Esophagus squamous epithelium (tissue), 5 donors: ENCODE measurements at places on chromosomes 7 and 10.

DNA sequence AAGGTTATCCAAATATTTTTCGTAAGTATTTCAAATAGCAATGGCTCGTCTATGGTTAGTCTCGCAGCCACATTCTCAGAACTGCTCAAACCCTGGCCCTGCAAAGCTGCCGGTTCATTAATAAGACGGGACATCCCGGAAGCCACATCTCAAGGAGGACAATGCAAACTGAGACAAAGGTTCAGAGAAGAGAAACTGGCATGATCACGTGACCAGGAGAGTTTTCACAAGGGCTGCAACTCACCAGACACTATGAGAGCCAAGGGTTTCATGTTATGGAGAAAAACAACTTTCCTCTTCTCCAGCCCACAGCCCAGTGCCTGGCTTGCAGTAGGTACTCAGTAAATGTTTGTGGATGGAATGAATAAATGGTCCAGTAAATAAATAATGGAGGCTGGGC is 5.0 kb upstream of the HSPA12A start:
- no peak for DNase-seq

DNA sequence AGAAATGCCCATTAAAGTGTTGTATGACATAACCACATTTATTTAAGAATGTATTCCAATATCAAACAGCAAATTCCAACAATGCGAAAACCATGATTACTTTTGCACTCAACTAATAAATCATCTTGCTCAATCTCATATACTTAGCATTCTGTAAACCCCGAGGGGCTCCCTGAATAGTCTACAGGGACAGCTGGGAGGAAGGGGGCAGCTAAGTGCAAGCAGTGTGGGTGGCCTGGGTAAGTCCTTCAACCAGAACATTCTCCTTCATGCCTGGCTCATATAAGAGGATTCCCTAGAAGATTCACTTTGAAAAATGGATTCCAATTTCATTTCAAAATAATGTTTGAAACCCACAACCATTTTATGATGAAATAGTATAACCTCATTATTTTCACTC is 355.5 kb downstream of the CDC14C start:
- no peak for DNase-seq

GRCh38 chr10:45144326-45145070 is 143.8 kb downstream of the ZNF22 start:
- DNase-seq = no peak

- no peak for DNase-seq
Measured at GRCh38 chr10:122749886-122750285, 50.2 kb upstream of the C10orf120 start.

GRCh38 chr7:44306606-44307005 is 18.8 kb downstream of the CAMK2B start:
- DNase-seq = no peak

DNA sequence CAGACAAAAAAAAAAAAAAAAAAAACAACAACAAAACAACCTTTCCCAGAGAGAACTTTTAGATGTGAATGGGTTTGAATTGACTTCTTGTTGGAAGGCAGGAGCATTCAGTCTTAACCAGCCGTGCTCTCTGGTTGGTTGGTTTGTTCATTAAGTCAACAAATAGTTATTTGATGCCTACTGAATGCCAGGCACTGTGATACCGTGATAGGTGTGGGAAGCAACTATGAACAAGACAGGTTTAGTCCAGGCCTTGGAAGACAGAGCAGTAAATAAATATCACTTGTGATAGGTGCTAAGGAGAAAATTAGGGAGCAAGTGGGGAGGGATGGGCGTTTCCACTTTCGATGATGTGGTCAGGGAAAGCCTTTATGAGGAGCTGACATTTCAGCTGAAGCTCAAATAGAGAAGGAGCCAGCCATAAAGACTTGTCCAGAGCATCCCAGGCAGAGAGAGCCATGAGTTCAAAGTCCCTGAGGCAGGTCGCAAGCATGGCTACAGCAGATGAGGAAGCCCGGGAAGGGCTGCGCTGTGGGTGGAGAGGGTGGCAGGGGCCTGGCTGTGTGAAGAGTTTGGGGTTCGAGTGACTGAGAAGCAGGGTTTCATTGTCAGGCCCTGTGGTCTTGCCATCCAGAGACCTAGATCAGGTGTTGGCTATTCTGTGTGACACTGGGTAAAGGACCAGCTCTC is 8.0 kb downstream of the TSPAN15 start:
- DNase-seq = no peak

DNA sequence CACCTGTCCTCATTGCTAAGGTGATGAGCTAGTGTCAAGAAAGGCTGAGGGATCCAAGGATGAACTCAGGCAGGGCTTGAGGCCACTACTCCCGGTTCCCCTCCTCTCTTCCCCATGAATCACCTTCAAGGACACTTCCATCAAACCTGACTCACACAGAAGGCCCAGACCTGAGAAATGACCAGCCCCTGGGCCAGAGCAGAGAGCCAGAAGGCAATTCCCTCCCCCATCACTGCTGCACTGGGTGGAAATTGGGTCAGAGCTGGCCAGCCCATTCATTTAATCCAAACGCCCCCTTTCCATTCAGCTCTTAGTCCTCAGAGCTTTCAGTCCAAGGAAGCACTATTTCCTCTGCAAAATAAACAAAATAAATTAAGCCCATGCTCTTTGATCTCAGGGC is 182.0 kb downstream of the KCNMA1 start:
- DNase-seq = no peak

GRCh38 chr10:45371560-45371959 is 2.5 kb upstream of the ALOX5 start:
- no peak for DNase-seq

- DNase-seq = no peak
Measured at GRCh38 chr7:138257459-138258196, 181.4 kb downstream of the AKR1D1 start.

DNA sequence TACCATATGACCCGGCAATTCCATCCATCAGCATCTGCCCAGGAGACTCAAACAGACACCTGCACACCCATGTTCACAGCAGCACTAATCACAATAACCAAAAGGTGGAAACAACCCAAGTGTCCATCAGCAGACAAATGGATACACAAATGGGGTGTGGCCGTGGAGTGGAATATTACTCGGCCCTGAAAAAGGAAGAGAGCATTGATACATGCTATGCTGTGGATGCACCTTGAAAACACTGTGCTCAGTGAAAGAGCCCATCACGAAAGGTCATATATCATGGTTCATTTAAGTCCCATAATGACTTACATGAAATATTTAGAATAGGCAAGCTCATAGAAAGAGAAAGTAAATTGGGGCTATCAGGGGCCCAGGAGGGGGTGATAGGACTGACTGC is 57.5 kb upstream of the DNAAF5 start:
- DNase-seq = no peak

GRCh38 chr7:74066626-74067025 is 17.0 kb upstream of the LIMK1 start:
- no peak for DNase-seq

GRCh38 chr10:129101232-129101980 is 365.6 kb upstream of the MGMT start:
- no peak for DNase-seq

DNA sequence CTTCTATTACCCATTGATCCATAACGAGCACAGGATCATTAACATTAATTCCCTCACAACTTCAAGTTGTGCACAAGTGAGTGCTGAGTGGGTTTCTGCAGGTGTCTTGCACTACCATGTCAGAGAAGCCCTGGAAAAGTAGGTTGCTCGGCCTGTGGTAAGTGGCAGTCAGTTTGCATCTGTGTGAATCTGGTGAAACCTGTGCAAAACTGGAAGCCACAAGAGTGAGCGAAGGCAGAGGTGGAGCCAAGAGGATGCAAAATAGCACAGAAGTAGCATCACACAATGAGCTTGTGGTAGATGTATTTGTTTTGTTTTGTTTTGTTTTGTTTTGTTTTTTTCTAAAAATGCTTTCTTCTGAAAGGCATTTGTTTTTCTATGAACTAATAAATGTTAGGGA is 181.5 kb downstream of the THSD7A start:
- DNase-seq = no peak

- no peak for DNase-seq
Measured at GRCh38 chr7:143145-143751, 49.1 kb upstream of the FAM20C start.

GRCh38 chr7:129919492-129919891 is 33.3 kb downstream of the UBE2H start:
- DNase-seq = no peak

- no peak for DNase-seq
Measured at GRCh38 chr7:132347858-132348257, 228.4 kb downstream of the PLXNA4 start.

- no peak for DNase-seq
Measured at GRCh38 chr7:28069807-28070206, 110.8 kb downstream of the JAZF1 start.

DNA sequence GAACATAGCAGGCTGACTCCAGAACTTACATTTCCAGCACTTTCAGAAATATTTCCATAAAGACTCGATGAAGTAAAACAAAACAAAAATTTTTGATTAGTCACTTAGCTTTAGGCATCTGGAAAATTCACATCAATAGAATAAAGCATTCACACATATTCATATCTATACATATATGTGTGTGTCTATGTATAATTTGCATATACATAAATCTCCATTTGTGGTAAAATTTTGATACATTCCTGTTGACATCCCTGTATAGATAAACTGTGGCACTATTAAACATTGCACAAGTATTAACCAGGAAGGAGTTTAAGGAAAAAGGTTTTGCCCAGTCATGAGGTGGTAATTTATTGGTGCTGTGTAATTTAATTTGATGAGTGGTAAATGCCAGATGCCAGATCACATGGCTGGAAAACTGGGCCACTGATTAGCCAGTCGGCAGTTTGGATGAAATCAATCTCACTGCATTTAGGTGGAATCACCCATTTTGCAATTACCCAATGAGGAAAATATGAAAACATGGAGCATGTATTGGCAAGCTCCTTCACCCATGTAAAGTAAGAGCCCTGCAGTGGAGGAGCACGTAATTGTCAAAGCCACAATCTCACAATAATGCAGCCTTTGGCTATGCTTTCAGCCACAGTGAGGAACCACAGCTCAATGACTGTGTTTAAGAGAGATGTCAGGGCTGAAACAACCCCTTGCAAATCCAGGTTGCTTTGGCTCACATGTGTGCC is 294.6 kb downstream of the RNLS start:
- DNase-seq = no peak

DNA sequence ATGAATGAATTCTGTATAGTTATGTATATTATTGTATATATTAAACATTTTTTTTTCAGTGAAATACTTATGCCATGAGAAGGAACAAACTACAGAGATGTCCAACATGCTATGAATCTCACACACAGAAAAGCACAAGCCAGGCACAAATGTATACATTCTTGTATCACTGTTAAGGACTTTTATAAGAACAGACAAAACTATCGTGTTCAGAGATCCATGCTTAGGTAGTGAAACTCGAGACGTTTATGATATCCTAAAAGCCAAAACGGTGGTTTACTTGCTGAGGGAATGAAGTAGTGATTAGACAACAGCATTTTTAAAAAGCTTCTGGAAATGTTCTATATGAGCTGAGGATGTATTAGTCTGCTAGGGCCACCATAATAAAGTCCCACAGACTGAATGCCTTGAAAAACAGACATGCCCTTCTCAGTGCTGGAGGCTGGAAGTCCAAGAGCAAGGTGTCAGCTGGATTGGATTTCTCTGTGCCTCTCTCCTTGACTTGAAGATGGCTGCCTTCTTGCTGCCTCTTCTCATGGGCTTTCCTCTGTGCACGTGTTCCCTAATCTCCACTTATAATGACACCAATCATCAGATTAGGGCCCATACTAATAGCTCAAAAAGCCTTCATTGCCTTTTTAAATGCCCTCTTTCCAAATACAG is 4.3 kb downstream of the MKI67 start:
- DNase-seq = no peak

DNA sequence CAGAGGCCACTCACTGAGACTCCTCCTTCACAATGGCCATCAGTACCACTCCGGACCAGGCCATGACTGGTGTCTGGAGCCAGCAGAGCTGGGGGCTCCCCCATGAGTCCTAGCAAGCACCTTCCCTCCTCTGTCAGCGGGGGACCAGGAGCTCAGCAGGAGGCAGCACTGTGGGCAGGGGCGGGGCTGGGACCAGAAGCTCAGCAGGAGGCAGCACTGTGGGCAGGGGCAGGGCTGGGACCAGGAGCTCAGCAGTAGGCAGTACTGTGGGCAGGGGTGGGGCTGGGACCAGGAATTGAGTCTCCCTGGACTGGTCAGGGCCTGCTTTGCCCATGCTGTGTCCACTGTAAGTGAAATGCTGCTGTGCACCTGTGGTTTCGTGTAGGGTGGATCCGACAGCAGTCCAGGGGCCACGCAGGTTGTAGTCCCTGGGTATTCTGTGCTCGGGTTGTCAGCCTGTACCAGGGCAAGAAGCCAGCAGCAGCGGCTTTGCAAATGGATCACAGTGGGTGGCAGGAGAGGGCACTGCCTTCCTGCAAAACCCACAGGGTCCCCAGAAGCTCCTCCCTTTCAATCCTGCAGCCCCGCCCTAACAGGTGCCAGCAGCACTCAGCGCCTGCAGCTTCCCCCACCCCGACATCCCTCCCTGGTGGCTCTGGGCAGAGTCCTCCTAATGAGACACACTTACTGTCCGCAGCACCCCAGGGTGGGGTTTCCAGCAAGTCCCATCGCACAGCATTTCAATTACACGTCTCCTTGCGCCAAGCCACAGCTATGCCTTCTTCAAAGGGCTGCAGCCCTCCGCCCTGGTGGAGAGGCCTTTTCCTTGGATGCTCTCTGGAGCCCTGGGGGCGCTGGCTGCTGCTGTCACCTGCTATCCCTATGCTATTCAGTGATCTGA is 220.5 kb downstream of the TCERG1L start:
- no peak for DNase-seq

DNA sequence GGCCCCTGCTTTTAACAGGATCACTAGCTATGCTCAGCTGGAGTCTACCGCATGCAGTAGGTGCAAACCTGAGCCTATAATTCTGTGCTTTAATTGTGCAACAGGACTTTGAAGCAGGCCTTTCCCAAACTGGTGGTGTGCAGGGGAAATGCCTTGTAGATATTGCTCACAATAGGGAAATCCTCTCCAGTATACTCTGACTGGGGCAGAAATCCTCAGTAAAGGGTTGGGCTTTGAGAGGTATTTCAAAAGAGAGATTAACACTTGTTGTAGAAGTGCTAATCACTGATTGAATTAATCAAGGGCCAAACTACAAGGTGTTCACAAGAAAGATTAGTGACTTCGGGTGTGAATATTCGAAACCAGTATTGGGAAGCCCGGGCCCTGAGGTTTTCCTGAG is 58.5 kb upstream of the EXOC6 start:
- no peak for DNase-seq
